ENCODE measurements at places on chromosomes 13 and 19. TPM values are rescaled to one million over a fixed set of nuclear protein-coding genes. Genes with fewer than 3 reads are reported as not detected.

The SGCG gene
- 3.3 TPM for total RNA-seq

The HSD17B14 gene
- total RNA-seq, result 27.8 TPM

The PDX1 gene
- not detected for total RNA-seq

The PALM gene
- 0.72 TPM for total RNA-seq

The ATP4A gene
- total RNA-seq, result not detected

The MYH14 gene
- not detected for total RNA-seq

All from placental pericyte (primary cell).